ENCODE measurements at places on chromosomes 2 and 18. TPM values are rescaled to one million over a fixed set of nuclear protein-coding genes. Genes with fewer than 3 reads are reported as not detected.

GRCh38 chr2:64859312-64860212 is 129.6 kb upstream of the SLC1A4 start:
- DNase-seq: peak; percentile 87

- DNase-seq: peak; percentile 81
These were observed 114.0 kb upstream of the RND3 start for GRCh38 chr2:150601280-150602038.

DNA sequence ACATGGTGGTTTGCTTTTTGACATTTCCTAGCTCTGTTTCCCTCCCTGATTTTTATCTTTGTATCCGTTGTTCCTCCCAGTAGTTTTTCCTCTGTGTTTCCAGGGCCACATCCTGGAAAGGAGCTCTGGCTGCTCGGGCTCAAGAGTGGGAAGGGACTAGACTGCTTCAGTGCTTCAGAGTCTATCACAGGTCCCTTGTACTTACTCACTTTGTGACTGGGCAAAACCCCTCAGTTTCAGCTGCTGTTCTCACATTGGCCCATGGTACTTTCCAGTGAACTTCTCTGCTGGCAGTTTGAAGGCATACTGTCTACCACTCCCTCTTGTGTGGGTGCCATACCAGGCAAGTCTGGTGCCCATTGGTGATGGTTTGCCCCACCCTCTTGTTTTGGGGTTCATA is 7.5 kb upstream of the STAMBP start:
- no peak for DNase-seq

DNA sequence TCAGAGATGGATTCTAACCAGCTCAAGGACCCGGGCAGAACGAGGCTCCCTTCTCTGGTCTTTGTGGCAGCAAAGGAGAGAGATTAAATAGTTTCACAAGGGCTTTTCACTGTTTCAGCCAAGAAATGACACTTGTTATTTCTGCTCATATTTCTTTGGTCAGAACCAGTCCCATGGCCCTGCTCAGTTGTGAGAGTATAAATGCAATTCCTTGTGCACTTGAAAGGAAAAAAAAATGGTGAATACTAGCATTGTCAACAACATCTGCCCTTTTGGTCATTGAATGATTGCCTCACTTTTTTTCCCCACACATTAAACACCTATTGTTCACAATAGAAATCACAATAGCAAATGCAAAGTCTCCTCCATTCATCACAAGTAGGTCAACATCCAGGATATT is 104.4 kb downstream of the RDH14 start:
- DNase-seq: no peak

DNA sequence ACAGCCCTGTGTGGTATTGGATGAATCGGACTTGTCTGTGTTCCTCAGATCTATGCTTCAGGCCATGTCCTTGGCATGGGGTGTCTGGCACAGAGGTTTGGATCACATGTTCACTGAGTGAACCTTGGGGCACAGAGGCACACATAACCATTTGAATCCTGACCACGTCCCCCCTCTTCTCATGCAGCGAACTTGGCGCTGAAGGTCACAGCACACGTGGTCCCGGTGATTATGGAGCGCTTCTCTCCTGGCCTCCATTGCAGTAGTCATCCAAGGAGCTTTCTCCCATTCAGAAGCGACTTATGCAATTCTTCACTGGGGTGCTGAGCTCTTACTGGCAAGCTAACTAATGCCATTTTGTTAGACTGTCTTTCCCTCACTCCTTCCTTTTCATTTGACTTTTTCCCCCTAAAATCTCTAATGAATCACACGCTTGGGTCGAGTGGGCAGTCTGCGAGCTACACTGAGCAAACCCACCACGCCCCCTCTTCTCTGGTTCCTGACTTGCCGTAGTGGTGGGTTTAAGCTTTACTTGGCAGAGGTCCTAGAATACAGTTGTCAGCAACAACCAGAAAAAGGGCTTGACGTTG is 59.4 kb downstream of the KCNG2 start:
- peak; percentile 58 for DNase-seq

DNA sequence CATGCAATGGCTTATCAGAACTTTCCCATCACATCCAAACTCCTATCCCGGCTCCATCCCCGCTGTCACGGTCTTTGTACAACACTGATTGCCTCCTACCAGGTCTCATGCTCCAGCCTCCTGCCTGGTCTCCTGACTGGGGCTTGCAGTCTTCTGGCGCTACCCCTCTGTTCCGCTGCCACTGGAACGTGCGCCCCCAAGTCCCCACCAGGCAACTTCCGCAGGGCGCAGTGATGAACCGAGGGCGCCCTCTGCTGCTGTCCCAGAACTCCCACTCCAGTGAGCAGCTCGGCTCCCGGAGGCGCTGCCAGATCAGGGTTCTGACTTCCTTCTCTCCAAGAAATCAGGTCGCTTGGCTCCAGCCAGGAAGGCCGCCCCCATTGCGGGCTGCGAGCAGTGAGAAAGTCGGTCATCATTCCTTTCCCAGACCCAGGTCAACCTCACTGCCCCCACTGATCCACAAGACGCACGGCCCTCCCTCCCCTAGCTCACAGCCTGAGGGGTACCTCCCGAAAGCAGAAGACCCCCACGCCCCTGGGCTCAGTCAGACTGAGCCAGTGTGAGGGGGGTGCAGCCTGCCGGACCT is 43.9 kb upstream of the RAB11FIP5 start:
- peak; percentile 62 for DNase-seq

GRCh38 chr18:40925071-40925541 is 1029.9 kb upstream of the PIK3C3 start:
- DNase-seq: no peak

DNA sequence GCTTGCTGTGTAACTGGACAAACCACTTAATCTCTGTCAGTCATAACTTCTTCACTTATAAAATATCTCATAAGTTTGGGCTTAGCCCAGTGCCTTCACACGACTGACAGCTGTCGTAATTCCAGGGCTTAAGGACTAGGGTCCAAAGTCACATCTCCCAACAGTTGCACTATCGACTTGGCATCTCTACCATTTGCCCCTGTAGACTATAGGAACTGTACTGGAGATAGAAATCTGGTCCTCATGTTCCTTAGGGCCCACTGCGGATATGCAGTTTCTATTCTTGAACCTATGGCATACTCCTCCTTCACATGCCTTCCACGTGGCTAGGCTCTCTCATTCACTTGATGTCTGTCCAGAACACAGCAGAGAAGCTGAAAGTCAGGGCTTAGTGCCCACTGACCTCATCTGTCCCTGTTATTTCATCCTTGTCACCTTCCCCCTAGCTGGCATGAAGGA is 2.7 kb downstream of the ABHD1 start:
- no peak for DNase-seq

GRCh38 chr2:55133467-55134315 is 83.4 kb upstream of the RTN4 start:
- peak; percentile 96 for DNase-seq

STPG4 gene
- total RNA-seq: 0.28 TPM

ATL2 gene
- 62.6 TPM for total RNA-seq

All from IMR-90 (cell line).